ENCODE measurements at places on chromosomes 2 and 18.
A peak's percentile ranks its signal among the peaks of the same experiment; 100 is the strongest.

GRCh38 chr2:122960759-122961641 is 1064.1 kb upstream of the CNTNAP5 start:
- no peak for DNase-seq

- DNase-seq: no peak
These were observed 4.2 kb upstream of the PAX8 start for GRCh38 chr2:113282747-113283533.

DNA sequence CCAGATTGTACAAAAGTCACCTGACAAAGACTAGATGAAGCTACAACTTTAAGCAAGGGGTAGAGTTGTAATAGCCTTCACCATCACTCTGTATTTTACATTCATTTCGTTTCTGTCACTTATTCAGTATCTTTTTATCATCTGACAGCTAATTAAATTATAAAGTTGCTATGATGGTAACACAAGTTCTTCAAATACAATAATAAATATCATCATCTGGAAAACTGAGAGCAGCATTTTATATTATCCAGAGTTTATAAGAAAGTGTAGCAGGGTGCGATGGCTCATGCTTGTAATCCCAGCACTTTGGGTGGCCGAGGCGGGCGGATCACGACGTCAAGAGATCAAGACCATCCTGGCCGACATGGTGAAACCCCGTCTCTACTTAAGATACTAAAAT is 21.1 kb downstream of the DYNC2LI1 start:
- DNase-seq: no peak

- peak; percentile 66 for DNase-seq
These were observed 10.5 kb downstream of the VIT start for GRCh38 chr2:36707050-36707449.

- no peak for DNase-seq
These were observed 14.6 kb upstream of the RIT2 start for GRCh38 chr18:43129946-43130524.

DNA sequence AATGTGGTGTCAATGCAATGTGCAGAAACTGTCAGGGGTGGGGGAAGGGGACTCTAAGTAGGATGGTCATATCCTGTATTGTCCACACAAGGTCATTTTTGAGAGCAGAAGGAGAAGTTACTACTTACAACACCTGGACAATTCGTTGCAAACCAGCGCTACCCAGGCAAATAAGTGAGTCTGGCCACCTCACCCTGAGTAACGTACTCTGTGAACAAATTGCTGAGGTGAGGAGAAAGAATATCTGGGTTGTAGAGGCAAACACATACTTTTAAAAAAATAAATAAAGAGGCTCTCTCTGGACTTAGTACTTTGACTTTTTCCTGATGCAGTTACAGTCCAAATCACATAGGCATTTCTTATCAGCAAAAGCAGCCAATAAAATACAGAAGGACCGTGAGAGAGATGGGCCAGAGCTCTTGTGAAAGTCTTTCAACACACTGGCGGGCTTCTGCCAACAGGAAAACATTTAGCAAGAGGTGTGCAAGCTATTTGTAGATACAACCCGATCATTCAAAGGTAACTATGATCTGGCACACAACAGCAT is 268.2 kb upstream of the ID2 start:
- DNase-seq: no peak

DNA sequence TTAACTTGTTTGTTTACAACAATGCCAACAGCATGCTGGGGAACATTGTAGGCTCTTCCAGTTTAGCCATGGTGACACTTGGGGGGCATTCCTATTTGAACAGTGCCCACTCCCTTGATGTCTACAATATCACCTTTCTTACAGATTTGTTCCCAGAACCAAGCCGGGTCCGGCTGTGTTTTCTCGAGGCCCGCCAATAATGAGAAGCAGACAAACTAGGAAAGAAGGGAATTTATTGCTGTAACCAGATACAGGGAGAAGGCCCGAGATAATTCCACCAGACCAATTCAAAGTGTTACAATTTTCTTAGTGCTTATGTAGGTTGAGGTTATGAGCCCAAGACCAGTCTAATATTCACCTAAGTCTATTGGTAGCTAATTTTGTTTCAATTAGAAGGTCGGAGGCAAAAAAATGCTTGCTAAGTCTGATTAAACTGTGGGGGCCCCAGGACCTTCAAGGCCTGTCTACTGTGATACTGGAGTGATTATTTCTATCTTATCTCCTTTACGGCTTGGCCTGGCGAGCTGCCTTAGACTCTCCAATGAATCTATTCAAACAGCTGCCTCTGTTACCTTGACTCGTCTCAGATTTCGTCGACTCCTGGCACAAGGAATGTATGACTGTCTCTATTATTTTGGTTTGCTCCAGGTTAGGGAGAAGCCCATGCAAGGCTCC is 59.1 kb upstream of the PSME4 start:
- DNase-seq: no peak

DNA sequence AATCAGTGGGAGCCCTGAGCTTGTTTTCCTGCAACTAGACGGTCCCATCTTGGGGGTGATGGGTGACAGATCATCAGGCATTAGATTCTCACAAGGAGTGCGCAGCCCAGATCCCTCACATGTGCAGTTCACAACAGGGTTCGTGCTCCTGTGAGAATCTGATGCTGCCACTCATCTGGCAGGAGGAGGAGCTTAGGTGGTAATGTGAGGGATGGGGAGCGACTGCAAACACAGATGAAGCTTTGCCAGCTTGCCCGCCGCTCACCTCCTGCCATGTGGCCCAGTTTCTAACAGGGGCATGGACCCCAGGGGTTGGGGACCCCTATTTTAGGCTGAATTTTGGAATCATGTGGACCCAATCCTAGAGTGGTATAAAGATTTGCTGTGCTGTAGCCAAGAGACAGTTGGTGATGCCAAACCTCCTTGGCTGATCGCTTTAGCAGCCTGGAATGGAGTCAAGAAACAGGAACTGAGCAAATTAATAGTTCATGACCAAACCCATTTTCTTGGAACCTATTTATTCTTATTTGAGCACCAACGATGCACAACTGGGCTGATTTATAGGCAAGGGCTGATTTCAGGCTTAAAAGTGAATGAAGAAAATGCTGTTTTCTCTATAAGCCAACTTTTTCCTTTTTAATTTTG is 25.7 kb downstream of the LPIN1 start:
- DNase-seq: no peak

- peak; percentile 56 for DNase-seq
These were observed 31.5 kb downstream of the TRABD2A start for GRCh38 chr2:84849271-84849952.

- DNase-seq: peak; percentile 38
These were observed 497.6 kb upstream of the FAM98A start for GRCh38 chr2:34096562-34097171.

DNA sequence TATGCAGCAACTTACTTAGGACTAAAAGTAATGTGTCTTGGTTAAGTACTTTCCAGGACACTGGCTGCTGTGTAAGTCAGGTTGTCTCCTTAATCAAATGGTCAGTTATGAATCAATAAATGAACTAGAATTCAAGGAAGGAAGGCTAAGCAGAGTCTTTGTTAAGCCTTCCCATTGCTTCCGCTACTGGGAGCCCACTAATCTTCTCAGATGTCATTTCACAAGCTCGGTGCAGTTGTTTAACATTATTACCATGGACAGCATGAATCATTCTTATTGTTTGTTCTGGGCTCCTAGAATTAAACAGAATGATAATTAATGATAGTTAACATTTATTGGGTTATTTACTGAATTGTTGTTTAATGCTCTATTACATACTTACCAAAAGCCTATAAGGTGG is 26.0 kb upstream of the MEIS1 start:
- no peak for DNase-seq

GRCh38 chr18:79765491-79766245 is 32.1 kb upstream of the KCNG2 start:
- peak; percentile 10 for DNase-seq

- no peak for DNase-seq
These were observed 216.3 kb downstream of the RNF144A start for GRCh38 chr2:7133521-7133920.

DNA sequence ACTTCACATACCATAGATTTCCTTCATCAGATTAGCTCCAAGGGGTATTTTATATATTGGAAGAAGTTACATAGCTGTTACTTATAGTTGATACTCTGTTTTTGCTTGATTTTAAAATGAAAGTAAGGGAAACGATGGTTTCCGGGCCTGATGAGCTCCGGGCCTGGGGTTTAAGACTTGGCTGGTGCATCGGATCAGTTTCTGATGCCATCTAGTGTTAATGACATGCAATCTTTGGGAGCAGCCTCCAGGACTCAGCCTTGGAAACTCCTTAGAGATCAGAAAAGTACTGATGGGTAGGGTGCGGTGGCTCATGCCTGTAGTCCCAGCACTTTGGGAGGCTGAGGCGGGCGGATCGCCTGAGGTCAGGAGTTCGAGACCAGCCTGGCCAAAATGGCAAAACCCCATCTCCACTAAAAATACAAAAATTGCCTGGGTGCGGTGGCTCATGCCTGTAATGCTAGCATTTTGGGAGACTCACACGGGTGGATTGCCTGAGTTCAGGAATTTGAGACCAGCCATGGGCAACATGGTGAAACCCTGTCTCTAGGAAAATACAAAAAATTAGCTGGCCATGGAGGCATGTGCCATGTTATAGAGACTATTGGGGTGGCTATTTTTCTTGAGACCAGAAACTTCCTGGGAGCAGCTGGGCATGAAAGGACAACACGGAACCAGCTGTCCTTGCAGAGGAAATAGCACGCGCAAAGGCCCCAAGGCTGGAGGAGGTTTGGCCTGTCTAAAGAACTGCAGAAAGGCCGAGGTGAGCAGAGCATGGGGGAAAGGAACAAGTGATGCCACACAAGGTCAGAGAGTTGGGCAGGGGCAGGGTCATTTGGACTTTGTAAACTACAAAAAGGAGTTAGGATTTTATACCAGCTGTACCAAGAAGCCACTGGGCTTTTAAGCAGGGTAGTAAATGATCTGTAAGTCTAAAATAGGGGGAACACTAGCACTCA is 46.9 kb upstream of the CNOT11 start:
- peak; percentile 80 for DNase-seq

DNA sequence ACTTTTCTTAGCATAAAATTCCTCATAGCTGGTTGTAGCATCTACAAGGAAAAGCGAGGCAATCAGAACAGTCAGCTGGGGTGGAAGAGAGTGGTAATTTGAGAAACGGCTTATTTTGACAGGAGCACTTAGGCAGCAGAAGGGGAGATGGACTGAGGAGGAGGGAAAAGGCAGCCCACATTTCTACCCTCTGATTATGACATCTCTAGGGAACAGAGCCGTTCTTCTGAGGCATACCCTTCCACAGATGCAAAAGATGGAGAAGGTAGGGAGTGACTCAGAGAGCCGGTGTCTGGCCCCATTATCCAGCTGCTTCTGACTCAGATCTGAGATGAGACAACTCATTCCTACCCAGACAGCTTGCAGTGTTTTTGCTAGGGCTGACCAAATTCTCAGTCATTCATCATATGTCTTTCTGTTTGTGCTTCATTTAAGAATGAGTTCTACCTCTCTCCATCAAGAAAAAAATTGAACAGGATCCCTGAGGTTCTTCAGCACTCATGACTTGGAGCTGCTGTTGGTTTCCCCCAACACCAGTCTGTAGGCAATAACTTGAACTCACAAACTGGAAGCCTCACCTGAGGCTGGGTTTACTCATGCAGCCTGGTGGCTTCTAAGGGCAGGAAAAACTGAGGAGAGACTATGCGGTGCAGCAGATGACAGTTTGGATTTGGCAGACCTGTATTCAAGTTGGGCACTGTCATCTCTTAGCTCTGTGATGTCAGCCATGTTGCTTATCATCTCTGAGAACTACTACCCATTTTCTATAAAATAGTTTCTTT is 15.9 kb upstream of the SEC11C start:
- DNase-seq: peak; percentile 81
